ENCODE measurements at places on chromosomes 4 and X. TPM values are rescaled to one million over a fixed set of nuclear protein-coding genes. Genes with fewer than 3 reads are reported as not detected.

DNA sequence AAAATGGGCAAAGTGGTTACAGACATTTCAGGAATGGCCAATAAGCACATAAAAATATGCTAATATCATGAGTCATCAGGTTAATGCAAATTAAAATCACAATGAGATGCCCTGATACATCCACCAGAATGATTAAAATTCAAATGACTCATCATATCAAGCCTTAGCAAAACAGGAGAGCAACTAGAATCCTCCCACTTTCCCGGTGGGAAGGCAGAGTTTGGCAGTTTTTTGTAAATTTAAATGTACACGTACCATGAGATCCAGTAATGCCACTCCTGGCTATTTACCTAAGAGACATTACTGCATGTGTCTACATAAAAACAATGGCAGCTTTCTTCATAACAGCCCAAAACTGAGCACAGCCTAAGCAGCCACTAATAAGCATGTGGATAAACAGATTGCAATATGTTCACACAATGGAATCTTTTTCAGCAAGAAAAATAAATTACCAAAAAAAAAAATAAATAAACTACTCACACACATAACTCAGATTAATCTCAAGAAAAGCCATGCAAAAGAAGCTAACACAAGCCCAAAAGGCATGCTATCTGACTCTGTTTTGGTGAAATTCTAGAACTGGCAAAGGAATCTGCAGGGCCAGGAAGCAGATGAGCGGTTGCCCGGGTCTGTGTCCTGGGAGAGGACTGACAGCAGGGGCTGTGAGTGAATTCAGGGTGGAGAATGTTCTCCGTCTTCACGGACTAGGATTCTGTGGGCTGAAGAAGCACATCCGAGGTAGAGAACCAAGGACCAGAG is 48.8 kb downstream of the AFAP1 start:
- peak overlapping the region; percentile 39 for H3K27ac ChIP-seq
- H3K36me3 ChIP-seq, result no peaks in the 10 kb centered on the region
- no peaks in the 10 kb centered on the region for H3K27me3 ChIP-seq
- no peak for DNase-seq

DNA sequence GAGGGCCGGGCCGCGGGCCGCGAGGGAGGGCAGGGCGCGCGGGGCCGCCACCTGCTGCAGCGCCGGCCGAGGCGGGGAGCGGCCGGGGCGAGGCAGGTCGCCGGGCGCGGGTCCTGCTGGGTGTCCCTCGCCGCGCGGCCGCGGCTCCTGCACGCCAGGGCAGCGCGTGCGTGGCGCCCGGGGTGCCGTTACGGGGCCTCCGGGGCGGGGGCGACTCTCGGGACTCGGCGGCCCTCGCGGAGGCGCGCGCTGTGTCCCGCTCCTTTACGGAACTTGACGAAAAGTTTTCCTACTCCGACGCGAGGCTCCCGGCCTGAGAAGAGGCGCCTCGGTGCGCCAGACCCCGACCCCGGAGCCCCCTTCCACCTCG is 329 bp downstream of the TBC1D14 start:
- H3K4me1 ChIP-seq, result peaks cover 35% of the 10 kb centered on the region
- no peak overlapping the region for H3K27ac ChIP-seq
- no peak for DNase-seq
- H3K27me3 ChIP-seq, result peaks cover 32% of the 10 kb centered on the region
- H3K36me3 ChIP-seq, result no peaks in the 10 kb centered on the region

DNA sequence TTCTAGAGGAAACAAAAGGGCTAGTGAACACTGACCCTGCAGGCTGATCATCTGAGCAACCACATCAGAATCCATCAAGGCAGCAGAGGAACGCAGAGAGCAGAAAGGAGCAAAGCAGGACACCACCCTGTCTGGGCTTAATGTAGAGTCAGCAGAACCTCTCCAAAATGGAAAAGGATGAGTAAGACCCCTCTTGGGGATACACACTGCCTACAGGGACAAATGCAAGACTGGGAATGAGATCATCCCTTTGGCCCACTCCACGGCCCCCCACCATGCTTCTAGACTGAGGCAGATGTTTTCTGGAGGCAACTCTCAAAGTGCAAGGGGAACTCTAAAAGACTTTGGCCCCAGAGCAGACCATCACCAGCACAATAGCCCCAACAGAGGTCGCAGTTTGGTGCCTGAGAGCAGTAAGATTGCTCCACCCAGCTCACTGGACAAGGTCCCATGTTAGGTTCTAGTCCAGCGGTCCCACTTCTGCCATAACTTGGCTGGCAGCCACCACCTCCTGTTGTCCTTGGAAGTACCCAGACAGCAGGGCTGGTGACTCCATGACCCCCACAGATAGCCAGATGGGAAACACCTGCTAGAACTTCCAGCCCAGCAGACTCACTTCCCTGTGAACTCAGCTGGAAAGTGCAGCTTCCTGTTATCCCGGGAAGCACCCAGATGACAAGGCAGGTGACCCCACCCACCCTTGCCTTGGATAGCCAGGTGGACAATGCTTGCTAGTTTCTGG is 372.7 kb downstream of the INPP4B start:
- H3K27ac ChIP-seq, result no peak overlapping the region
- no peak overlapping the region for H3K4me3 ChIP-seq
- H3K36me3 ChIP-seq, result no peaks in the 10 kb centered on the region
- no peaks in the 10 kb centered on the region for H3K4me1 ChIP-seq
- DNase-seq, result peak; percentile 5
- H3K27me3 ChIP-seq, result no peaks in the 10 kb centered on the region

The CENPI gene
- total RNA-seq, result 6.6 TPM

The CLDN22 gene
- not detected for total RNA-seq

- peaks cover 10% of the 10 kb centered on the region for H3K4me1 ChIP-seq
- peaks cover 18% of the 10 kb centered on the region for H3K27me3 ChIP-seq
- no peaks in the 10 kb centered on the region for H3K36me3 ChIP-seq
- H3K27ac ChIP-seq, result peak overlapping the region; percentile 20
- no peak overlapping the region for H3K4me3 ChIP-seq
- peak; percentile 49 for DNase-seq
These were observed 220.4 kb upstream of the RADX start for GRCh38 chrX:106391284-106391911.

The MBNL3 gene
- 9.8 TPM for total RNA-seq

The ABLIM2 gene
- total RNA-seq, result 3.1 TPM

DNA sequence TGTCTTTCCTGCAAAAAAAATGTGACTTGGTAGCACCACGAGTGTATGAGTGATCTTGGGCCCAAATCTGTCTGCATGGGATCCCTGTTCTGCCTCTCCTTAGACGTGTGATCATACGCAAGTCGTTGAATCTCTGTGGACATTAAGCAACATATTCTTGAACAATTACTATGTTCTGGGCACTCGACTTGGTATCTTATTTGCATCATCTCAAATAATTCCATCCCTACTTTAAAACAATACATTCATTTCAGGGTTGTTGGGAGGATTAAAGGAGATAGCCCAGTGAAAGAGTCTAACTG is 145.4 kb upstream of the CPEB2 start:
- no peaks in the 10 kb centered on the region for H3K4me1 ChIP-seq
- no peak overlapping the region for H3K27ac ChIP-seq
- H3K36me3 ChIP-seq, result no peaks in the 10 kb centered on the region
- no peak overlapping the region for H3K4me3 ChIP-seq
- no peaks in the 10 kb centered on the region for H3K27me3 ChIP-seq

The SERPINA7 gene
- total RNA-seq, result not detected

The TRIM60 gene
- not detected for total RNA-seq

GRCh38 chrX:33142331-33142730 is 69.0 kb downstream of the DMD start:
- H3K27ac ChIP-seq, result no peak overlapping the region
- H3K27me3 ChIP-seq, result peaks cover 4% of the 10 kb centered on the region
- H3K36me3 ChIP-seq, result no peaks in the 10 kb centered on the region
- H3K4me1 ChIP-seq, result no peaks in the 10 kb centered on the region

GRCh38 chr4:124469981-124470380 is 242.6 kb downstream of the ANKRD50 start:
- DNase-seq, result no peak
- no peaks in the 10 kb centered on the region for H3K36me3 ChIP-seq
- H3K27me3 ChIP-seq, result no peaks in the 10 kb centered on the region
- no peak overlapping the region for H3K4me3 ChIP-seq
- no peaks in the 10 kb centered on the region for H3K4me1 ChIP-seq

GRCh38 chrX:109472939-109473735 is 8.7 kb downstream of the GUCY2F start:
- H3K36me3 ChIP-seq, result no peaks in the 10 kb centered on the region
- H3K27ac ChIP-seq, result no peak overlapping the region
- H3K27me3 ChIP-seq, result peaks cover 30% of the 10 kb centered on the region
- H3K4me3 ChIP-seq, result no peak overlapping the region

GRCh38 chr4:80540785-80541469 is 205.4 kb downstream of the CFAP299 start:
- H3K27me3 ChIP-seq, result no peaks in the 10 kb centered on the region
- no peak overlapping the region for H3K4me3 ChIP-seq
- H3K4me1 ChIP-seq, result no peaks in the 10 kb centered on the region
- no peak overlapping the region for H3K27ac ChIP-seq
- no peak for DNase-seq

The CCNA2 gene
- 15.0 TPM for total RNA-seq

- H3K27ac ChIP-seq, result no peak overlapping the region
- H3K4me3 ChIP-seq, result no peak overlapping the region
- DNase-seq, result peak; percentile 30
- no peaks in the 10 kb centered on the region for H3K4me1 ChIP-seq
These were observed 70.2 kb downstream of the DOCK11 start for GRCh38 chrX:118565853-118566252.

DNA sequence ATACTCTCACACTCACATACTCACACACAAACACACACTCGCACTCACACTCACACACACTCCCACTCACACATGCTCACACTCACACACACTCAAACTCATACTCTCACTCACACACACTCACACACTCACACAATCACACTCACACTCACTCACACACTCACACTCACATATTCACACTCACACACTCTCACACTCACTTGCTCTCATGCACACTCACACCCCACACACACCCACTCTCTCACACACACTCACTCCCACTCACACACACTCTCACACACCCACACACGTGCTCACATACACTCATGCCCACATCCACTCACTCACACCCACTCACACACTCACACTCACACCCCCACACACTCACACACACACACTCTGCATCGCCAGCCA is 4.9 kb upstream of the ATP2B3 start:
- no peak for DNase-seq
- H3K4me1 ChIP-seq, result peaks cover 49% of the 10 kb centered on the region
- no peaks in the 10 kb centered on the region for H3K36me3 ChIP-seq
- no peak overlapping the region for H3K27ac ChIP-seq
- H3K4me3 ChIP-seq, result no peak overlapping the region
- H3K27me3 ChIP-seq, result peaks cover 23% of the 10 kb centered on the region

The P2RY4 gene
- 0.09 TPM for total RNA-seq

DNA sequence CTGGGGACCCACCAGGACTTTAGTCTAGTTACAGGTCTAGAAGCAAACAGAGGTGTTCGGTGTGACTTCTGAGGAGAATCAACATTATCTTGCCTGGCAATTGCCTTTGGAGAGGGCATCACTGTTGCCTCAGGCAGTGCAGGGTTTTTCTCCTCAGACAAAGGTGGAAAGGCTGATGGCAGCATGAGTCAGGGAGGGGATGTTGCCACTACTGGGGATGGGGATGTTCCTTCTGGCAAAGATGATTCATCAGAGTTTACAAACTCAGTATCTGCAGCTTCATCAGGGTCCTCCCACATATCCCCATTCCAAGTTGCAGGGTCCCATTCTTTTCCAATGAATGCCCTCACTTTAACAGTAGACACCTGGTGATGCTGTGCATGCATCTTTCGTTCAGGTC is 91.3 kb upstream of the GALNTL6 start:
- H3K4me3 ChIP-seq, result no peak overlapping the region
- no peaks in the 10 kb centered on the region for H3K4me1 ChIP-seq
- DNase-seq, result no peak
- no peak overlapping the region for H3K27ac ChIP-seq
- no peaks in the 10 kb centered on the region for H3K36me3 ChIP-seq

The OGT gene
- 108 TPM for total RNA-seq

The PROM1 gene
- 61.3 TPM for total RNA-seq

GRCh38 chr4:88441696-88442095 is 15.2 kb upstream of the HERC5 start:
- H3K27me3 ChIP-seq, result no peaks in the 10 kb centered on the region
- H3K4me1 ChIP-seq, result no peaks in the 10 kb centered on the region
- DNase-seq, result no peak
- no peak overlapping the region for H3K27ac ChIP-seq

The PGAM4 gene
- 0.13 TPM for total RNA-seq

DNA sequence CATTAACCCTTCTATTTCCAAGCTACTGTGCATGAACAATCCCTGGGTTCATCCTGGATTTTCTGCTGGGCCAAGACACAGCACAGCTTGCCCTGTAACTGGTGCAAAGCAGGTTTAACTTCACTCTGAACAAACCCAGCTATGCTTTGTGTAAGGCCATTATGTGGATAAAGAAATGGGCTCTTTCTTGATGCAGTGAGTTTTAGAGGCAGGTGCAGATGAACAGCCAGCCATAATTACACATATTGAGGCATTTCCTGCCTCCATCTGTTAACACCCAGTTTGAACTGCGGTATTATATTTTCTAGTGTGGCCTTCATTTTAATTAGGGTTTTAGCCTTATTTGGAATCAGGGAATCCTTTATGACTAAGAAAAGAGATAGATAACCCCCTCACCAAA is 68.7 kb upstream of the ARX start:
- no peaks in the 10 kb centered on the region for H3K4me1 ChIP-seq
- no peak for DNase-seq
- H3K27ac ChIP-seq, result no peak overlapping the region
- no peak overlapping the region for H3K4me3 ChIP-seq

DNA sequence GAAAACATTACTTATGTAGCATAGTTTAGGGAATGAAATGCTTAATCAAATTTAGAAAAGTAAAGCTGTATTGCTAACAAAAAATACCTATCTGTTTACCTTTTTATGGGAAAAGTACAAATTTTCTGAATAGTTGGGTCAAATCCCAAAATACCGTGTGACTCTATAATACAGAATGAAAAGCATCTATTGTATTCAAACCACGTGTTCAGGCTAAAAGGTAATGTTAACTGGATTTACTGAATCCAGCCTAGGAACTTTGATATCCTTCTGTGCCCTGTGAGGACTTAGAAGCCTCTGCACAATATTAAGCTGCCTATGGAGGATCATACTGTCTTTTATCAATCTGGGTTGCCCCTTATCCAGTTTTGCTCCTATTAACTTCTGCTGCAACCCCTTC is 36.3 kb upstream of the AGA start:
- H3K27ac ChIP-seq, result no peak overlapping the region
- H3K36me3 ChIP-seq, result no peaks in the 10 kb centered on the region
- no peaks in the 10 kb centered on the region for H3K4me1 ChIP-seq
- no peak for DNase-seq
- H3K27me3 ChIP-seq, result no peaks in the 10 kb centered on the region

- H3K27ac ChIP-seq, result no peak within 1 kb of the TSS
- peak; percentile 26 for DNase-seq
- no peaks in the 10 kb centered on the region for H3K4me1 ChIP-seq
- no peaks in the 10 kb centered on the region for H3K36me3 ChIP-seq
- H3K4me3 ChIP-seq, result no peak within 1 kb of the TSS
These were observed at the start of gene PRSS48 for GRCh38 chr4:151276787-151277562. PRSS48 (plus strand) TSS chr4:151277161; CDS start chr4:151277173, 12 bp downstream.
